CD4-positive, alpha-beta T cell treated with Interferon alpha-2 for 1 hour (primary cell): ENCODE measurements at places on chromosomes 12 and 14.

DNA sequence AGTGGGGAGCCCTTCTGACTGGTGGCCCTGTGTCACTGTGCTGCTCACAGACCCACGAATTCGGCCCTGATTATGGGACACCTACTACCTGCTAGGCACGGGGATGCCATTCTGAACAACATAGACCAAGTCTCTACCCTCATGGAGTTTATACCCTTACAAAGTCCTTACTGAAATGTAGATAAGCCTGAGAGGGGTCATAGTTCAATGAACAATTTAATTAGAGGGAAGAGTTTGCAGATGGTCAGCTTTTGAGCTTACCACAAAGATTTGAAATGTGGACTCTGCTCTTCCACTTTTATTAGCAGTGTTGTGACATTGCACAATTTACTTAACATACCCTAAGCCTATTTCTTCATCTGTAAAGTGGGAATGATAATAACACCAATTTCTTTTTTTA is 161.1 kb downstream of the MYRFL start:
- no peak for DNase-seq

- no peak for DNase-seq
These were observed 1113.2 kb upstream of the ATXN7L3B start for GRCh38 chr12:73424484-73424883.

GRCh38 chr12:105706321-105706972 is 376.0 kb downstream of the C12orf75 start:
- DNase-seq: no peak

DNA sequence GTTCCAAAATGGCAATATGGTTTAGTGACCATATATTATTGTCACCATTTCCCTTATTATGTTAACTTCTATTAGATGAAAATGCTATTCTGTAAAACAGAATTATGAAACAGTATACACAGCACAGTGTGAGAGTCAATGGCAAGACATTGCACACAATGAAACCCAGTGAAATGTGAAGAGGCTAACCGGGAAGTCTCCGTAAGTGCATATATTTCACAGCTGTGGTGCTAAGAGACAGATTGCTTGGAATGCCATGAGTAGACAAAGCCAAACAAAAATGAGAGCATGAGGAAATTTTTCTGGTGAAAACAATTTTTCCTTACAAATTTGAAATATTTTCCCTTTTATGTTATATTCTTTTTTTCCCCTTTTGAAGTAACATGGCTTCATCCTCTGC is 49.4 kb downstream of the DYRK2 start:
- no peak for DNase-seq

- no peak for DNase-seq
These were observed 13.2 kb downstream of the PNP start for GRCh38 chr14:20482382-20482781.
